ENCODE measurements at places on chromosomes 1 and 21. TPM values are rescaled to one million over a fixed set of nuclear protein-coding genes. Genes with fewer than 3 reads are reported as not detected.
A peak's percentile ranks its signal among the peaks of the same experiment; 100 is the strongest.

DNA sequence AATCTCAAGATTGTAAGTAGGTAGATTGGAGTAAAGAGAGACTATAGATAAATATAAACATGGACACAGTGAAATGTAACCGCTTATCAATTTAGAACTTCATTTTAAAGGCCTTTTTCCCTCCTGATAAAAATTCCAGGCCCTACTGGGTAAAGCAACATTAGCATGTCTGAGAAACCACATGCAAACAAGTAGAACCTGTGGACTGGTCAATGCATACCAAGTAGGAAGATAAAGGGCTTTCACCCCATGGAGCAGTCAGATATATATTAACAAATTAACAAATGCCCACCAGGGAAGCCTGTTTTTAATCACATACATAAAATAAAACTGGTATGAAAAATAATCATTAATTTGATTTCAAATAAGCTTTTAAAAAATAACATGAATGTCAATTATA lies 8.1 kb downstream of the DPH5 start:
- no peak for DNase-seq

DNA sequence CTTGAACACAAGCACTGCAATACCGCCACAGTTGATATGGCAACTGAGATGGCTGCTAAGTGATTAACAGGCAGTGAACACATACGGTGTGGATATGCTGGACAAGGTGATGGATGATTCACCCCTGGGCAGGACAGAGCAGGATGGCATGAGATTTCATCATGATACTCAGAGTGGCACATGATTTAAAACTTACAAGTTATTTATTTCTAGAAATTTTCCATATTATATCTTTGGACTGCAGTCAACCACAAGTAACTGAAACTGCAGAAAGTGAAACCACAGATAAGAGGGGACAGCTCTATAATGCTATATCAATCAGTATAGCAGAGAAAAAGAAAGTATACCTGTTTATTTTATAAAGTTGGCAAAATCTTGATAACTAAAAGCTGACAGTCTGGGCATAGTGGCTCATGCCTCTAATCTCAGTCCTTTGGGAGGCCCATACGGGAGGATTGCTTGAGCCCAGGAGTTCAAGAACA lies 47.9 kb downstream of the PHACTR4 start:
- peak; percentile 72 for DNase-seq

NES gene
- 57.3 TPM for total RNA-seq

DNA sequence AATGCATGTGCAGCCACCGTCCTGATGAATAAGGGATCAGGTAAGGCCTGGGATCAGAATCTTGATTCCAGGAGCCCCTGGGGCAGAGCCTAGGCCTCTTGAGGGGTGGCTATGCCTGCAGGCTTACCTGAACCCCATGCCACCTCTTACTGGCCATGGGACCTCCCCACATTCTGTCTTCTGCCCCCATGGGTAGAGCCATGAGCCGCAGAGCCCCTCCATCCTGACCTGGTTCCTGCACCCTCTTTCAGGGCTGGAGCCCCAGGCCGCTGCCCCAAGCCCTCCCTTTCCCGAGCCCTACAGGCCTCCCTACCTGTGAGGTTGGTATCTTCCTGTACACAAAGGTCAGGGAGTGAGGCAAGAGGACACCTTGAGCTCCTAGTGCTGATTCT lies 120.8 kb downstream of the DMRTB1 start:
- no peak for DNase-seq

MECR gene
- total RNA-seq, result 15.5 TPM

GRCh38 chr21:41168391-41169257 lies 664 bp downstream of the BACE2 start:
- DNase-seq, result peak; percentile 41

GRCh38 chr1:85128316-85128715 lies 72.5 kb downstream of the SYDE2 start:
- DNase-seq, result no peak

GUCA2B gene
- total RNA-seq, result not detected

DNA sequence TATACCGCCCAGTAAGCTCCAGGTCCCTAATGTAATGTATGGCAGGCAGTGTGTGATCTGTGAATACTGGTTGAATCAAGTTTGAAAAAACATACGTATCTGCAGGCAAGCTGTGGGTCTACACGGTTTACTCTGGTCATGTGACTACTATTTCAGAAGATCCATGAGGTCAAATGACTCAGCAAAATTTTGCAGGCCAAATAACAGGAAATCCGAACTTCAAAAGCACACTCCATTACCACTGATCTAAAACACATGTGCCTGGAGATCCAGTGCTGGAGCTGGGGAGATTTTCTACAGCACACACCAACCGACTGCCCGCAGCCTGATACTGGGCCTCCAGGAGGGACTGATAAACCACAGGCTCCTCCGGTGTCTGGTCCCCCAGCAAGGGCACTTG lies 64.5 kb upstream of the SLC44A3 start:
- peak; percentile 79 for DNase-seq

- no peak for DNase-seq
Observed at GRCh38 chr1:7893529-7894180, 40.8 kb upstream of the UTS2 start.

MAP3K21 gene
- 0.44 TPM for total RNA-seq

GRCh38 chr21:33121715-33122475 lies 52.0 kb downstream of the OLIG1 start:
- peak; percentile 33 for DNase-seq

- DNase-seq, result no peak
Observed at GRCh38 chr21:31216206-31216605, 127.9 kb downstream of the TIAM1 start.

- no peak for DNase-seq
Observed at GRCh38 chr1:111967067-111967690, 22.3 kb downstream of the KCND3 start.

SYCP1 gene
- total RNA-seq, result not detected

DNA sequence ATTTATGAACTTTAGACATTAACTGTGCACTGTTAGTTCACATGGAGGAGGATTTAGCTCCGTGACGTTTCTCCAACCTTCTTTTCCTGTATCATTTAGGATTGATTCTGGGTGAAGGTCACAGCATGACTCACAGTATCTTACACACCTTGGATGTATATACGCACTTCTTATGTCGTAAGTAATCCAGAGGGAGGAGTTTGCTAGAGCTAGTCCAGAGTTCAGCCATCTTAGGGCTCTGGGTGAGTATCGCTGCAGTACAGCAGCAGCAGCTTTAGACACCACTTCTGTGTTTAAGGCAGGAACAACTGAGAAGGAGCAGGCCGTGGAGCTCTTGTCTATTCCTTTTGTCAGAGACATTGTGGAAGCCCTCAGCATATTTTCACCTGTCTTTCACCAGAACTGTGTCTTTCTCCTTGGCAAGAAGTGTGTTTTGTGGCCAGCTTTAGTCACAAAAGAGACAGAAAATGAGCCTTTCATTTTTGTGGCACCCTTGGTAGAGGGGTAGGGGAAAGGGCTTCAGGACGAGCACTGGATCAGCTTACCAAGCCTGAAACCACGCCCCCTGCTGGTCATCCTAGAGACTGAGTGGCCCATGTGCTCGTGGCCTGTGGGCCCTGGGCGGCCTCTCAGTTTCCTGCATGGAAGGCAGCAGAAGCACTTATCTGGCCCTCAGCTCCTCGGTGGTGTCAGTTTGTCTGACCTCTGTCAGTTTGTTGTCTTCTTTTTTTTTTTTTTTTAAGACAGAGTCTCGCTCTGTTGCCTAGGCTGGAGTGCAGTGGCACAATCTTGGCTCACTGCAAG lies 64.0 kb downstream of the ADARB1 start:
- DNase-seq, result peak; percentile 76

GRCh38 chr1:58829866-58830265 lies 46.0 kb upstream of the JUN start:
- DNase-seq, result no peak

- DNase-seq, result peak; percentile 41
Observed at GRCh38 chr1:205530116-205530515, 25.6 kb downstream of the CDK18 start.

STMN1 gene
- total RNA-seq, result 162 TPM

FAM89A gene
- 23.5 TPM for total RNA-seq

CAMK2N1 gene
- total RNA-seq, result 0.87 TPM

- DNase-seq, result no peak
Observed at GRCh38 chr21:45451771-45452182, 46.8 kb downstream of the COL18A1 start.

GRCh38 chr21:24025101-24025500 lies 1582.2 kb downstream of the MRPL39 start:
- DNase-seq, result no peak

DNA sequence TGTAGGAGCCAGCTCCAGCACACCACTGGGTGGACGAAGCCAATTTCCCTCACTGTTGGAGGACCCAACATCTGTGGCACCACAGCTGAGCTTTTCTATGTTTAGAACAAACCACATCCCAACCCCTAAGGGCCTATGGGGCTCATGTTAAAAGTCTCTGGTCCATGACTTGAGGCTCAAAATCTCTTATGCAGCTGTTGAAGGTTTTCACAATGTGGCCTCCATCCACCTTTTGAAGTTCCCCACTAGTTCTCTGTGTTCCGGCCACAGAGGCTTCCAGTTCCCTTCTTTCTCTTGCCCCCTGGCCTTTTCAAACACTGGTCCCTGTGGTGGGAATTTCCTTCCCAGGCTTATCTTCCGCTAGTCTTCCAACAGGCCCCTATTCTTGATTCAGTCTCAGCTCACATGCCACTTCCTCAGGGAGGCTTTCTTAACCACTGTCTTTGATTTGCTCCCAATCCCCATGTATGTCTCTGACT lies 3.9 kb upstream of the IFNLR1 start:
- no peak for DNase-seq

DNA sequence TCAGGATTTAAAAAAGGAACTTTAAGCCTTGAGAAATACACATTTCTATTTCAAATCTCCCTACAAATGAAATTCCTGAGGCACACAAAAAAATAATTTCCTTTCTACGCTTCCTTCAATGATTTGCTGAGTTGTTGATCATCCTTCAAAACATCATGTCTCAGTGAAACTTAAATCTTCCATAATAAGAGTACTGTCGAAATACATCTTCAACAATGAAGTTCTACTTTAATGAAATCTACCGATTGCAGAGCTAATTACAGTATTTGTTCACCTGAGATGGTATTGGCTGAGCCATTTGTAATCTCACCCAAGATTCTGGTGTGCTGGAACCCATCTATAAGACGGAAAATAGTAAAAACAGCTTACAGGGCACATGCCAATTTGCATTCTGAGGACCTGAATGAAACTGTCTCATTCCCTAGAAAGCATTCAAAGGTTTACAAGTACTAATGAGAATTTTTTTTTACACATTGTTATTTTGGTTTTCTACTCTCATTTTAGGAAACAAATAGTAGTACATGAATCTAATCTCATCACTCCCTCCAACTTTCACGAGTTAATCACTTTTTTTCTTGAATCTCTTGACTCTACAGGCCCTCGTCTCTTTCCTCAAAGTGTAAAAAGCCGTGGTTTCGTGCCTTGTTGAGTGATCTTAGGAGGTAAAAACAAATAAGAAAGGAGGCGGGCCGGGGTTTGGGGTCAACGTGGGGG lies 1.1 kb downstream of the CHML start:
- DNase-seq, result no peak

UTS2 gene
- not detected for total RNA-seq

- DNase-seq, result no peak
Observed at GRCh38 chr1:21165076-21165475, 11.6 kb downstream of the EIF4G3 start.

DMRTA2 gene
- total RNA-seq, result not detected

C1orf74 gene
- 1.4 TPM for total RNA-seq

DNA sequence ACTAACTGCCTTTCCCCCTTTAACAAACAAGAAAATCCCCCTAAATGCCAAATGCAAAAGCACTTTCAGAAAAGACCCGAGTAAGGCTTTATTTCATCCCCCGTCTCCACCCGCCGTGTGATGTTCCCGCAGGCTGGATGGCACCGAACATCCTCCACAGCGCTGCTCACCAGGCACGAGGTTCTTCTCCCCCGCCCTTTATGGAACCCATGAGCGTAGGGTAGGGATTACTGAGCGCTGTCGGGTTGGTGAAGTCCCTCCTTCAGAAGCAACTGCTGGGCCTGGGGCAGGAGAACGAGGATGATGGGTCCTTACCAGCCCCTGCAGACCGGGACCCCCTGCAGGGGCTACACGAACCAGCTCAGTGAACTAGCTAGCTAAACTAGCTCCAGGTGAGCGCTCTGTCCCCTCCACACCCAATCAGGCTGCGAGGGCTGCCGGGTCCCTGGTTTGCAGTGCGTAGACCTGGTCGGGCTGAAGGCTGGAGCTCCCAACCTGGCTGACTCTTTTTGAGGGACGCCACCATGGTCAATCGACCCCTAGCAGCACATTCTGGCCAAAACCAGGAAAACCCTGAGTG lies 80.4 kb downstream of the ITPKB start:
- no peak for DNase-seq

DNA sequence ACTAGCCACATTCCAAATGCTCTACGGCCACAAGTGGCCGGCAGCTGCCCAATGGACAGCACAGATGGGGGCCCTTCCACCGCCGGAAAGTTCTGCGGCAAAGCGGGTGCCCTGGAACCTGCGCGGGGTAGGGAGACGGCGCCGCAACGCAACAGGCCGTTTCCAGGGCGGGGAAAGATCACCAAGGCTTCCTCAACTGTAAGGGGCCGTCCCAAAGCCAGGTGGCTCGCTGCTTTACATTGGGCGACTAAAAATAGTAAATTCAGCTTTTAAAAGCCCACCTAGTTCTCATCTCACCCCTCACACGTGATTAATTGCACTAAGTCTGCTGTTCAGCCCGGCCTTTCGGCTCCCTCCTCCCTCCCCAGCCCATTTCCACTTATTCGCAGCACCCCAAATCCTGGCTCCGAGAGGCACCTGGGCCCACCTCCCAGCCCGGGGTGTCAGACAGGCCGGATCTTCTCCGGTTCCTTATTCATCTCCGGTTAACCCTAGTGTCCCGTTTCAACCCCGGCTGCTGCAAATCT lies 643 bp downstream of the CFAP298 start:
- peak; percentile 47 for DNase-seq

GRCh38 chr1:212678456-212679410 lies 20.9 kb downstream of the BATF3 start:
- no peak for DNase-seq

KCNA2 gene
- not detected for total RNA-seq

- DNase-seq, result no peak
Observed at GRCh38 chr1:235239851-235240250, 78.8 kb upstream of the RBM34 start.

DNA sequence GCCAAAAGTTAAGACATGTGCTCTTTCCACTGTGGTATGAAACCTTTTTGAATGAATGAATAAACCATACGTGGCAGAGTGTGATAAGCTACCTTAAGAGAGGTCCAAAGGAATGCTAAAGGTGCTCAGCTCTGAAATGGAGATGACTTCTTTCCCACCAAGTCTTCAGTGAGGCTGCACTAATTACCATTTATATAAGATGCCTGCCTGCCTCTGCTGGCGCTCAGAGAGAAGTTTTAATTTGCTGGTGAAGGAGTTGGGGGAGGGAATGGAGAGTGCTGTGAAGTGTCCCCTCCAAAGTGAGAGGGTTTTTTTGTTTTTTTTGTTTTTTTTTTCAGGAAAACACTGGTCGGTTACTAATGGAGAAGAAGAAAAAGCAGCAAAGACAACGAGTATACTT lies 559.0 kb downstream of the OMA1 start:
- DNase-seq, result no peak

YOD1 gene
- 3.9 TPM for total RNA-seq

GRCh38 chr1:8031176-8031785 lies 5.2 kb upstream of the ERRFI1 start:
- peak; percentile 73 for DNase-seq

PTCH2 gene
- under 0.01 TPM for total RNA-seq
